ENCODE measurements at places on chromosomes 12 and 14. TPM values are rescaled to one million over a fixed set of nuclear protein-coding genes. Genes with fewer than 3 reads are reported as not detected.

Gene LRRK2
- 0.25 TPM for total RNA-seq

Gene PIWIL1
- total RNA-seq: not detected

Gene ARHGAP9
- 133 TPM for total RNA-seq

Gene MIP
- not detected for total RNA-seq

Gene KRT3
- total RNA-seq: not detected

Gene PRIMA1
- not detected for total RNA-seq

Gene TDG
- 53.8 TPM for total RNA-seq

Gene NUMB
- 36.7 TPM for total RNA-seq

Gene TNFAIP2
- 0.82 TPM for total RNA-seq

Gene KLRB1
- 3.3 TPM for total RNA-seq

Gene IFI27
- total RNA-seq: 1.1 TPM

Gene SYNE3
- 37.0 TPM for total RNA-seq

Gene C1QL4
- not detected for total RNA-seq

Gene SLC10A1
- total RNA-seq: not detected

Gene PLEKHG3
- 3.9 TPM for total RNA-seq

Gene OASL
- 3.3 TPM for total RNA-seq

Gene KRT2
- not detected for total RNA-seq

Gene KRT79
- total RNA-seq: 0.44 TPM

Gene DGLUCY
- total RNA-seq: 41.1 TPM

Gene PRPF40B
- 9.3 TPM for total RNA-seq

Gene HOTAIR
- not detected for total RNA-seq

Gene MGP
- total RNA-seq: not detected

Gene OVCH1
- total RNA-seq: not detected

Gene DBX2
- not detected for total RNA-seq

Gene LRRC10
- not detected for total RNA-seq

Gene CLEC4D
- total RNA-seq: not detected

Gene LIN52
- 16.6 TPM for total RNA-seq

Gene ADAMTS20
- not detected for total RNA-seq

Gene MGAT4C
- total RNA-seq: not detected

Gene SLC8A3
- total RNA-seq: 0.38 TPM

Gene PDE3A
- total RNA-seq: not detected

Gene SERPINA9
- not detected for total RNA-seq

Gene PDZRN4
- not detected for total RNA-seq

Gene FAM181A
- not detected for total RNA-seq

Gene KRT74
- total RNA-seq: not detected

Gene EXOC5
- total RNA-seq: 84.1 TPM

Gene EPS8
- 1.2 TPM for total RNA-seq

Gene NPFF
- not detected for total RNA-seq
